Psoas muscle (tissue), 8 donors: ENCODE measurements at places on chromosomes 7 and 10.

- peak; percentile 32 for DNase-seq
Measured at GRCh38 chr10:132158122-132158741, 28.5 kb upstream of the DPYSL4 start.

GRCh38 chr7:108129018-108129965 is 869 bp downstream of the LAMB4 start:
- DNase-seq, result no peak

- no peak for DNase-seq
Measured at GRCh38 chr7:33310546-33310945, 181.2 kb downstream of the BBS9 start.

DNA sequence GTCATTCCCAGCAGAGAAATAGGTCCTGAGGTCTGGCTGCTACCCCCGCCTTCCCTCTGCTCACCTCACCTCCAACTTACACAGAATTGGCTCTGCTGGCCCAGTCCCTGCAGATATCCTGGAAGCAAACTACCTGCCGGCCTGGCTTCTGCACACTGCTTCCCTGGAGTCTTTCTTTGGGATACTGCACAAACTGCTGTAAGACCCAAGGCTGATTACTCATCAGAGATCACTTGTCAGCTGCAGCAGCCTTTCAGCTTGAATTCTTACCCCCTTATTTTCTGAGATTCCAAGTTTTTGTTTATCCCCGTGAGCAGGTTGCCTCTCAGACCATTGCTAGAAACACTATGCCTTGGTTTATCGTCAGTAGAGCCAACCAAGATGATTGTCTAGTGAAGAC is 426.4 kb downstream of the PHTF2 start:
- no peak for DNase-seq

- no peak for DNase-seq
Measured at GRCh38 chr10:34647160-34647559, 167.9 kb downstream of the PARD3 start.

DNA sequence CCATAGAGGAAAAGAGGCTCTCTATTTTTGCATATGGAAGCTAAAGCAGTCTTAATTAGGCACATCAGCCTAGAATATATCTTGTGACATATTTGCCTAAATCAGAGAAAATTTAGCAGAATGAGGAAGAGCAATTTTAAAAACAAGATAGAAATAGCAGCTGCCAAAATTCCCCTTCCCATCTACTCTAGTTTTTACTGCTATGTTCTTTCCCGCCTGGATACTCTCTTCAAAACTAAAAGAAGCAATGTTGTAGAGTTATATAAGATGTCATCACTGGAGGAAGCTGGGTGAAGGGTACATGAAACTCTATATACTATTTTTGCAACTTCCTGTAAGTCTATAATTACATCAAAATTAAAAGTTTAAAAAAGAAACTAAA is 87.0 kb downstream of the ARMH3 start:
- DNase-seq, result no peak

DNA sequence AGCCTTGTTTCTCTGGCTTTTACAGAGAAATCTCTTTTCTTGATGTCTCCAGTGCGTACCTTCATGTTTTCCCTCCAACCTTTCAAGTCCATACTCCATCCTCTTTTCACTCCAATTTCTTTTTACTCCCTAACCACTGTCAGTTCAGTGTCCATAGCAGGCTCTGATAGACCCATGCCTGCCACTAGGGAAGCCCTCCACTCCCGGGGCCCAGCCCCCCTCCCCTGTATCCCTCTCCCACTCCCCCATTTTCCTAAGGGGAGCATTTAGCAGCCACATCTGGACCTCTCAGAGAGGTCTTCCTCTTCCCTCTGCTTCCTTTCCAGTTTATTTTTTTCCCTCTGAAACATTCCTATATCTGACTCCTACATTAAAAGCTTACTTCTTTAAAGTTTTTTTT is 33.1 kb downstream of the DENND11 start:
- DNase-seq, result no peak

DNA sequence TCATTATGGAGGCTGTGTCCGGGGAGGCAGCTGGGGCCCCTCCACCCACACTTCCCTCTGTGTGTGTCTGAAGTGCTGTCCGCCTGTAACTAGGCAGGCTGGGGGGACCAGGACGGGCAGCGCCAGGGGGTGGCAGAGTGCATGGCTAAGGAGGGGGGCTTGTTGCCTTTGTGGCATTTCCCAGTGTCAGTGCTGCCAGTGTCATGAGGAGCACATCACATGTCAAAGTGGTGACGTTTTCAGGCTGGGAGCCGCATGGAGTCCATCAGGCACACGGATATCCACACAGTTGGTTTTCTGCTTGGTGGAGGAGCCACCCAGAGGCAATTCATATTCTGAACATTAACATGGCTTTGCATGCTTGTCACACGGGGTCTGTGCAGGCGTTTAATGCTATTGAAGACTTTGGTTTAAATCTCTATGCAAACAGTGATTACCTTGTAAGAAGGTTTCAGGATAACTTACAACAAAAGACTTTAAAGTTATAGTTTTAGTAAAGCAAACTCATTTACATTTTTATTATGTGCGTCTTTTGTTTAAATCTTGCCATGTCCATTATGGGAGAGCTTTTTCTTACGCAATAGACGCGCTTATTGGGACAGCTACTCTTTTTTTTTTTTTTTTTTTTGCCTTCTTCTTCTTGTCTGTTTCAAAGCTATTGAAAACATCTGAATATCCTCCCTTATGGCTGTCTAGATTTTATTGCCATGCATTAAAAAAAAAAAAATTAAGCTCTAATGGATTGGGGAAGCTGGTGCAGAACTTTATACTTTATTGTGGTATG is 52.9 kb downstream of the C10orf67 start:
- no peak for DNase-seq

- DNase-seq, result peak; percentile 83
Measured at GRCh38 chr7:2732959-2733584, 45.1 kb downstream of the AMZ1 start.
